ENCODE measurements at places on chromosomes 3 and 15.
A peak's percentile ranks its signal among the peaks of the same experiment; 100 is the strongest.

DNA sequence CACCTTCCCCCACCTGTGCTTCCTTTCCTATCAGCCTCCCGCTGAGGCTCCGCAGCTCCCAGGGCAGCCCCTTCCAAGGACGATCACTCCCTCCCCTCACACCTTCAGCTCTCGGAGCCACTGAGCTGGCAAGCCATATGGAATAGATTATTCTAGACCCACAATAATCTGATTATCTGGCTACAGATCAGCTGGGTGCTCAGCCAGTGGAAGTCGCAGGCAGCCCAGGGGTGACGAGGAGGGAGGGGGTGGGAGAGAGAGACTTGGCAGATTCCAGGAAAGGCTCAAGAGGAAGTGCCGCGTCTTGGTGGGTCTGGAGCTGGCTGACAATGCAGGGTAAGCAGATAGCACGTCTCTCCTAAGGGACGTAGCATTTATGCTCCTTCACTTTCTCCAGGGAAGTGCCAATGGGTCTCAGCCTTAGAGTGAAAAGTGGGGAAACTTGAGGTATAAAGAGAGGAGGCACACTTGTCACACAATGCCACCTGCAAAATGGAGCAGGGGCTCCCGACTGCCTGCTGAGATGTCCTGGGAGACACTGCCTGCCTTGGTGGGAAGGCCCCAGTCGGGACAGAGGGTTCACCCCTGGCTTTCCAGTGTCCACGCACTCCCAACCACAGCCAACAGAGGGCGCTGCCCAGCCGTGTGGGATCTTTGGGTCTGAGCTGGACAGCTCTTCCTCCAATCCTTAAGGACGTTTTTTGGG, 9.4 kb upstream of the MESP1 start:
- DNase-seq: peak; percentile 52

DNA sequence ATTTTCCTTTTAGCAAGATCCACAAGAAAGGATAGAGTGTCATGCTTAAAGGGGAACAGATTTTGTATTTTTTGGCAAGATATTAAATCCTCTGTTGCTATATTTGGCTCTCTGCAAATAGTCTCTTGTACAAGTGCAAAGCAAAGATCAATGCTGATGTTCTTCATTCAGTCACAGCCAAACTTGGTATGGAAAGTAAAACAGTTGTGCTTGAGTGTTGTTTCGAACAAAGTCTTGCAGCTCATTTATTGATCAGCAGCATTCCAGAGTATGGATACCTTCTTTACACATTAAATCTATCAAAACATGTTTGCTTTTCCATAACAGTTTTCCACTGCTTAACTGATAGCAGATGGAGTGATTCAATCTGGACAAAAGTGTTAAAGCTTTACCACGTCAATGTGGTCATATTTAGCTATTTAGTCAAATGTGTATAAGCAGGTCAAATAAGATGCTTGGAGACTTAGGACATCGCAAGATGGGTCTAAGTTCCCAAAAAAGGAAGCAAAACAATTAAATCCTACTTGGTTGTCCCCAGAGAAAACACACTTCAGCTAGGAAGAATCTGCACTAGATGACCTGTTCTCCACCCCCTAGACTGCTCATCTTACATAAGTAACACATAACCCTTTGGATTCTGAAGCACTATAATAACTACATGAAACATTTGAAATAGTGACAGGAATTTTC, 52.4 kb downstream of the VGLL3 start:
- DNase-seq: no peak

- DNase-seq: no peak
These were observed 11.3 kb upstream of the KNL1 start for GRCh38 chr15:40582726-40583246.

DNA sequence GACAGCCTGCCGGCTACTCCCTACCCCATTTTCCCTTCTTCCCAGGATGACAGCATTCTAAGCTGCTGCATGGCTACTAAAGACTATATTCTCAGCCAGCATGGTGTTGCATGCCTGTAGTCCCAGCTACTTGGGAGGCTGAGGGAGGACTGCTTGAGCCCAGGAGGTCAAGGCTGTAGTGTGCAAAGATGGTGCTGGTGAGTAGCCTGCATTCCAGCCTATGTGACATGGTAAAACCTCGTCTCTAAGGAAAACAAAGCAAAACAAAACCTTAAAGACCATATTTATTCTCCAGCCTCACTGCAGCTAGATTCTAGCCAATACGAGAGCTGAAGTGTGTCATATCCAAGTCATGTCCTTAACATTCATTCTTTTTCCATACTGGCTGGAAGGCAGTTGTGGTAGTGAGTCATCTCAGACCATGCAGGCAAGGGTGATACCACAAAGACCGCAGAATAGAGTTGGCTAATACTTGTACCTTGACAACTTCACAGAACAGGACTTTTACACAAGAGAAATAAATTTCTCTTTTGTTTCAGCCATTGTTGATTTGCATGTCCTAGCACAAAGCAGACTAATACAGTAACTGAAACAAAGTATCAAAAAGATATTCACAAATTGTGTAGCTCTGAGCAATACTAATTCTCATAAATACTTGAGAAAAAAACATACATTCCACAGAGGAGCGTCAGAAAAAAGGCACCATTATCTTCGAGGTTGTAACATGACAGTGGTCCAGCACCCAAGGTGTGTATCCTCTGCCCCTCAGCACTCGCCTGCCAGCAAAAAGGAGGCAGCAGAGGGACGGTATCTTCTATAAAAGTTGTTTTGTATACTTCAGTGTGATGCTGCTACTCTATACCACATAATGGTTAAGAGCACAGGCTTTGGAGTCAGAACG, 14.8 kb downstream of the PBRM1 start:
- peak; percentile 99 for DNase-seq

- DNase-seq: no peak
These were observed 94.7 kb downstream of the LRRC28 start for GRCh38 chr15:99345832-99346462.

- no peak for DNase-seq
These were observed 39.5 kb upstream of the SMAD6 start for GRCh38 chr15:66662522-66662921.

GRCh38 chr15:81030301-81030750, 29.6 kb downstream of the TLNRD1 start:
- DNase-seq: no peak

- DNase-seq: no peak
These were observed 54.5 kb downstream of the GABRG3 start for GRCh38 chr15:27025481-27025966.

- DNase-seq: no peak
These were observed 77.7 kb upstream of the FAM174B start for GRCh38 chr15:92733090-92733933.

DNA sequence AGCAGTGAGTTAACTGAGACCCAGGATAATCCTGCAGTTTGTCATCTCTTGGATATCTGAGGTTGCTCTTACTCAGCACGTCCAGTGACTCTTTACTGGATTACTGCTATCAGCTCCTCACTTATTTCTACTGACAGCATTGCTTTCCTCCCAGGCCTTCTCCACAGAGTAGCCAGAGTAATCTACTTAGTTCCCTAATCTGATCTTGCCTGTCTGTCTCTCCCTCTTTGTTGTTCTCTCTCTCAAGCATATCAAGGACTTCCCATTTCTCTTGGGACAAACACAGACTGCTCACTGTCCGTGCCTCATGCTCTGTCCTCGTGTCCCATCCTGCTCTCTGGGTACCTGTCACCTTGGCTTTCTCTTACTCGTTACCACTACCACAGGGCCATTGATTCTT, 376.2 kb downstream of the FEZF2 start:
- DNase-seq: no peak

DNA sequence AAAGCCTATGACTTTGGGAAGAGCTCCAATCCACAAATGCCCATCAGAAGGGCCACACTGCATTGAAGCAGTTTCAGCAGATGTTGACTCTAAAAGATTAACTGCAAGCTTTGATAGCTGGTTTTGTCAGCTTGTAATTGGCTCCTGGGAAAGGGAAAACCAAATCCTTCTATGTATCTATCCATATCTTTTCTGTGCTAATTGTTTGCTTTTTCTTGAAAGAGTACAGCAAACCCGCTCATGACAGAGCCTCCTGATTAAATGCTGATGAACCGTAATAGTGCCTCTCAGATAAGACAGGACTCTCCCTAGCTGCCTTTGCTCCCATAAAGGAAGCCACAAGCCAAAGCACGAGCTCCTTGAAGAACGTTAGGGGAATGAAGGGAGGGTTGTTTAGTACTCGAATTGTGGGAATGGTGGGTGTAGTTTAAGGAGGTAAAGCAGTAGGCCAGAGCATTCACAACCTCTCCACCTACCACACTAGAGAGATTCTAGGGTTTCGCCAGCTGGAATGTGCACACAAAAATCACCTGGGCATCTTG, 33.6 kb upstream of the LRIG1 start:
- DNase-seq: no peak

GRCh38 chr3:111737706-111738086, 121.4 kb upstream of the PHLDB2 start:
- no peak for DNase-seq

DNA sequence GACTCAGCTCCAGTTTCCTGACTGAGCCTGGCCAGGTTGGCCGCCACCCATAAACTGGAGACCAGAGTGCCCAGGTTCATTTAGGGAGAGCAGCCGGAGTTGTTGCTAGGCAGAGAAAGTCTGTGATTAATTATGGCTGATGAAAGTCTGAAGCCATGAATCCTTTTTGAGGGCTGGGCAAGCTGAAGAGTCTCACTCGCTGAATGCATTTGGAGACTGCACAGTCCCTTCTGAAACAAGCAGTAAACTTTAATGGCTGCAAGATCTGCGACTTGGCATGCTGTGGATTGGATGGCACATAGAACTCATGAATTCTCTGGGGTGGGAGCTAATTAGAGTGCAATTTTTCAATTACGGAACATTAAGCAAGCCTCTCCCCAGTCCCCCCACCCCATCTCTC, 282.1 kb downstream of the RPLP1 start:
- DNase-seq: no peak

DNA sequence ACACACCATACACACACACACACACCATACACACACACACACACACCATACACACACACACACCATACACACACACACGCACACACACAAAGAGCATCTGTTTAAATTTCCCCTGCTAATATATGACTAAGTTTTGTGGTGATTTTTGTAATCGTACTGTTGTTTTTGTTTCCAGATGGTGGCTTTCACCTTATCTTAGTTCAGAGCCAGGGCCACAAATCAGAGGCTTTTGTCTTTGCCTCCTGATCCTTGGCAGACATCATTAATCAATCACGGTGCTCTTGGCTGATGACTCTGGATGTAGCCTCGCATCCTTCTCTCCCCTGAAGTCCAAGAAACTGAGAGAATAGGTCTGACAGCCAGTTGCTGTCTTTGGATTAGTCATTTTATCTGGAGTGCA, 52.1 kb downstream of the EDEM1 start:
- no peak for DNase-seq

- no peak for DNase-seq
These were observed 20.7 kb downstream of the RAP2B start for GRCh38 chr3:153182501-153183293.

DNA sequence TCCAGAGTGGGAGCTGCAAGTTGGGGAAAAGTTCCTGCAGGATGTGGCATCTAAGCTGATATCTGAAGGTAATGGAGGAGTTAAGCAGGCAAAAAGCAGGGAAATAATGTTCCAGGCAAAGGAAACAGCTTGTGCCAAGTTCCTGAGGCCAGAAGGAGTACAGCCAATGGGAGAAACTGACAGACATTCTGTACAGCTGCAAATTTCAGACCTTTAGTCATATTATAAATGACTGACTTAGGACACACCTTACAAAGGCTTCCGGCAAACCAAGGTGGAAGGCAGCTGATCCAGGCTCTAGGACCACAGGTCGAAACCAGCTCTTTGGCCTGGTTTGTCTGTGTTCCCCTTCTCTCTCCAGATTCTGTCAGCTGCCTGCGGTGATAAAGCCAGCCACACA, 9.3 kb downstream of the WWTR1 start:
- DNase-seq: no peak

- no peak for DNase-seq
These were observed 28.8 kb upstream of the TRIM59 start for GRCh38 chr3:160478338-160478737.

GRCh38 chr3:148796799-148797198, 30.8 kb upstream of the CPB1 start:
- DNase-seq: no peak

DNA sequence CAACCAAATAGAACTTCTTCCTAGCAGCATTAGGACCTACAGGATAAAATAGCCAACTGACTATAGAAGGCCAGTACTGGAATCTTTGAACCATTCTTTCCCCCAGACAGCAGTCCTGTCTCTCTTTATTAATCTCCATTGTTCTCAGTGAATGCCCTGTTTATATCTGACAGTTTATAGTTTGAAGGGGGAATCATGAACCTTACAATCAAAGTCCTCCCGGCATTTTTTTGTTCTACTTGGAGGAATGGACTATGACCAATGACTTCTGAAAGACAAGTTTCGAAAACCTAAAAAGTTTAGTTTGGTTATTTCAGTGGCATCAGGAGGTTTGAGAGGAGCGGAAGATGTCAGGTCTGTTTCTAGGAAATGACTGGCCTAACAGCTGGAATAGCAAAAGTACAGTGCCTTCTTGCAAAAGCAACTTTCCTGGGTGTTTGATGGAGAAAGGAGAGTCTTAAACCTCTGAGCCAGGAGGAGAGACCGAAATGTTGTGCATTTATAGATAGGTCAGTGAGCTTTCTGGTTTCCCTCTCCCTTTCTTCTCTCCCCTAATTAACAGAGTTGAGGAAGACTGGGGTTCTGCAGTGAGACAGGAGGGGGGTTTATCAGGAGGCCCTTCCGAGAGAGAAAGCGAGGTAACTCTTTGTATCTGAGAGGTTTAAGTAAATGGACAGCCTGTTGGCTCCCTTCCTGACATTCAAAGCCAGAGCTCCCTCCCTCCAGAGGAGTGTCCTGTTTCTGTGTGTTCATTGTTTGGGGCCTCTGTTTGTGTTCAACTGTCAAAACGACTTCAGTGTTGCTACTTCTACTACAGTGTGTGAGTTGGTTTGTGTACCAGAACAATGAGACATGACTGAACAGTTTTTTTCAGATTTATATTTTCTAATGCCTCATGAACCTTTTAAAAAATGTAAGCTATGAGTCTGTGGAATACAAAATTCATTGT, 383.0 kb upstream of the RARB start:
- DNase-seq: no peak

DNA sequence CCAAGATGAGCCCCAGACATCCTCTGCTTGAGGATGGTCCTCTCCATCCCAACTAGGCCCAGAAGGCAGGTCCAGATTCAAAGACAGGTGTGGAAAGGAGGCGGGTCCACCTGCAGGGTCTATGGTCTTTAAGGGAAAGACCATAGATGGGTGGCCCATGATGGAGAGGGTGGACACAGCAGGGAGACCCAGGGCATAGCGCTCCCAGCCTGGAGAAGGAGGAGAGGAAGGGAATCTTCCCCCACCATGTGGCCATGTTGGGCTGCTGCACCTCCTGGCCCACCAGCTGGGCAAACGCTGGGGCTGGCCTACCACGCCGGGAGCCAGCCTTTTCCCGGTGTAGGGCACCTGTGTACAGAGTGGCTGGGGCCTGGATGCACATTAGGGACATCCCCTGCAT, 265.2 kb upstream of the TLE3 start:
- no peak for DNase-seq

Data from HS-27A (cell line).